ENCODE measurements at places on chromosomes 3 and 15.

GRCh38 chr3:18189282-18190050 lies 235.7 kb downstream of the SATB1 start:
- H3K36me3 ChIP-seq = no peaks in the 10 kb centered on the region
- no peaks in the 10 kb centered on the region for H3K4me1 ChIP-seq
- H3K27me3 ChIP-seq = peaks cover 2% of the 10 kb centered on the region

DNA sequence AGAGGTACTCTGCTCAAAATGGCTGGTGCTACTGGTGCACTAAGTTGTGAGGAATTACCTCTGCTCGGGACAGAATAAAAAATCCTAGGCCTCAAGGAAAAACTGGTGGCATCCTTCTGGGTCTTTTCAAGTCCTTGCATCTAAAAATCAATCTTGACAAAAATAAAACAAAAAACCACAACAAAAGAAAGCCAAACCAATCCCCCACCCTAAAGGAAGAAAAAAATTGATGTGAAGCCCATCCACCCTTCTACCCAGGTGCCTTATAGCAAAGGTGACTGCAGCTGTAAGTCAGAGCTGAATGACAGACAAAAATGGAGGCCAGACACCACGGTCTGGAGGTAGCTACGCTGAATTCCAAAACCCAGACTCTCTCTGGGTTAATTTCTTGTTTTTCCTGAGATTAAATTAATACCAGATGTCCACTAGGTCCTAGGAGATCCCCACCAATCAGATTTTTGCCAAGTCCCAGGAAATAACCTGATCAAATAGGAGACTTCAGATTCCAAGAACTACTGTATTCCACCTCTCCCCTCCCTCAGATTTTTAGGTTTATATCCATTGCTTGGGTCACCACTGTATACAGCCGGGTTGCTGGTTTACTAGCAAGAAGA lies 33.5 kb downstream of the ABCC5 start:
- peaks cover 12% of the 10 kb centered on the region for H3K36me3 ChIP-seq
- H3K4me3 ChIP-seq = no peak overlapping the region
- no peak for DNase-seq
- H3K27me3 ChIP-seq = no peaks in the 10 kb centered on the region

DNA sequence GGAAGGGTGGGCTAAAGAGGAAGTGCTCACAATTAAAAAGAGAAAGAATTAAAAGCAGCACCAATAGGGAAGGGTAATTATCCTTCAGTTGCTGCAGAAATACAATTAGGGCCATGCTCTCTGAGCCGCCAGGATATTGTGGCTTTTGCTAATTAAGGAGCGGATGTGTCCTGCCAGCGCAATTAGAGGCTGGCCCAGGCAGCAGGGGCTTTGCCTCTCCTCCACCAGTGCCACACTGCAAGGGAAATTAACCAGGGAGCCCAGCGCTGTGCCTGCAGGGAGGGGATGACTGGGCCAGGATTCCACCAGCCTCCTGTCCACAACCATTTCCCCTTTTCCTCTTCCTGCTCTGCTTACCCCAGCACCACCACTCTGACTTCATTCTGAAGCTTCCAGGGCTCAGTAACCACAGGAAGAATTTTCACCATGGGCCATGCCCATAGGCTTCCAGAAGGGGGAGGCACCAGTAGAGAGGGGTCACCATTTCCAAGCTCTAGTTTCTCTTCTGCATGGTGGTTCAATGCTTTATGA lies 10.4 kb upstream of the AEN start:
- H3K4me1 ChIP-seq = peaks cover 10% of the 10 kb centered on the region
- H3K4me3 ChIP-seq = no peak overlapping the region
- no peak overlapping the region for H3K27ac ChIP-seq
- no peak for DNase-seq

DNA sequence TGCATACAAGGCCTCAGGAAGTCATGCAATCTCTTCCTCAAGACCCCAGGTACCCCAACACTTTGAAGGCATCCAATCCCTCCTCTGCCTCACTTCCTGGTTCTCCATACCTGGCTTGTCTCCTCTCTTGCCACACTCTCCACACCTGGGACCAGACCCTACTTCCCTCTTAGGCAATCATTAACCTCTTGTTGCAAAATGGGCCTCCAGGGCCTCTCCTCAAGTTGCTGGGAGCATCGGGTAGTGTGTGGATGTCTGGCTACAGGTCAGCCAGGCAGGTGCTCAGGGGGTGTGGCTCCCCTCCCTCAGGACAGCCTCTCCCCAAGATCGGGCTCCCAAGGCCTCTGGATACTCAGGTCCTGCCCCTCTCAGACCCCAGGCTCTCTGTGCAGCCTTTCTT lies 8.6 kb downstream of the PLA2G4E start:
- H3K27me3 ChIP-seq = peaks cover 3% of the 10 kb centered on the region
- no peak overlapping the region for H3K27ac ChIP-seq
- DNase-seq = no peak
- H3K36me3 ChIP-seq = no peaks in the 10 kb centered on the region

- no peak overlapping the region for H3K27ac ChIP-seq
- H3K27me3 ChIP-seq = no peaks in the 10 kb centered on the region
- peaks cover 4% of the 10 kb centered on the region for H3K4me1 ChIP-seq
- no peaks in the 10 kb centered on the region for H3K36me3 ChIP-seq
These were observed 220.0 kb downstream of the TBL1XR1 start for GRCh38 chr3:176977331-176977730.

Measured in activated CD8-positive, alpha-beta T cell treated with anti-CD3 and anti-CD28 coated beads, Interleukin-2, amount 10 ng/mL, durations not matched to agents 7 days and 5 days (primary cell).